ENCODE measurements at places on chromosomes 5 and 9.

- DNase-seq, result no peak
Observed at GRCh38 chr9:69078581-69078980, 43.0 kb downstream of the FXN start.

DNA sequence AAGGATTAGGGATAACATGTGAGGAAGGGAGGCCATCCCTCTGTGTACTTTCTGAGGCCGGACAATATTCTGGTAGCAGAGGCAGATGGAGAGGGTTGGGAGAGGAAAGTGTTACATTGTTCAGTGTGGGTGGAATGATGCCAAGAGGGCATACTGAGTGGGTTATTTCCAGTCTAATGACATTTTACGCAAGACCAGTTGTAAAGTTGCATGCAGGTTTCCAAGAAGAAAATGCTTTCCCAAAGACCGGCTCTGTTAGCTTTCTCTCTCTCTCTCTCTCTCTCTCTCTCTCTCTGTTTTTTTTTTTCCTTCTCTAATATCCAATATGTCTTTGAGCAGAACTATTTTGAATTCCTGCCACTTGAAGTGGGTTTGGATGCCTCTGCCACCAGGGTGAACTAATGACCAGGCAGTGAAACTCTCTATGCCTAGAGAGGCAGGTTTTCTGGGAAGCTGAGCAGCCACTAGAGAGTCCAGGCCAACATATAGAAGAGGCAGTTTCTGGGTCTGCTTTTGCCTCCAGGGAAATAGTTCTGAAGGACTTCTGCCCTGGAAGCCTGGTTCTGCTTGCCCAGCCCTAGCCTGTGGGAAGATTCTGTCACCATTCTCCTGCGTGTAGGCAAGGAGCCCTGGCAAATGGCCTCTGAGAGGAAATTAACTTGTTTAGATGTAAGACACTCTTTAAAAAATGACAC, 24.4 kb upstream of the ZNF366 start:
- DNase-seq, result no peak

DNA sequence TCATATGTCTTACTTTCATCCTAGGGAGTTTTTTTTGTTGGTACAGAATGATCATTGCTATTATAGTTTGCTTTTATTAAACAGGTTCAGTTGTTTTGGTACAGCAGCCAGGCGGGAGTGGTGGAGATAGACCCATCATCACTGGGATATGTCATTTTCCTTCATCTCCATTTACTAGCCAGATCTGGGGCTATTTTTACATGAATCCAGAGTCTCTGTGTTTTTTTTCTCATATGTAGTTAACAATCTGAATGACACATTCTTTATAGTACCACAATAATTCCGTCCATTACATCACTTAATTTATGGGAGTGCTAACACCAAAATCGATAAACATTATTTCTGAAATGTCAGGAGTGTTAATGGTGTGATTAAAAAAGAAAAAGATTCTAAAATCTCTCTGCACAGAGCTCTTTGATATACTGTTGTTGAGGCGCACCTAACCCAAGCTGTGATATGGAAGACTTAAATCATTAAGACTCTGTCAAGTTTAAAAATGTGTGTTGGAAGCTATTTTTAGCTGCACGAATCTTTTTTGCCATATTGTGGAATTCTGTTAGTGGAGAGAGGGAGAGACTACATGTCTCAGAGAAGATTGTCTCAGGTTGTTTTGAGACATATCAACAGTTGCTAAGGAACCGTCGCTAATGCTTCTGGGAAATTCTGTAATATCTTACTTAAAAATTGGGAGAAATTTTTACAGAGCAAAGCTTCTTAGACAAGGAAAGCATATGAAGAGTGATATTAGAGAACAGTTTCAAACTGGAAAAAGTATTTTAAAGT, 59.6 kb downstream of the RPS23 start:
- no peak for DNase-seq

DNA sequence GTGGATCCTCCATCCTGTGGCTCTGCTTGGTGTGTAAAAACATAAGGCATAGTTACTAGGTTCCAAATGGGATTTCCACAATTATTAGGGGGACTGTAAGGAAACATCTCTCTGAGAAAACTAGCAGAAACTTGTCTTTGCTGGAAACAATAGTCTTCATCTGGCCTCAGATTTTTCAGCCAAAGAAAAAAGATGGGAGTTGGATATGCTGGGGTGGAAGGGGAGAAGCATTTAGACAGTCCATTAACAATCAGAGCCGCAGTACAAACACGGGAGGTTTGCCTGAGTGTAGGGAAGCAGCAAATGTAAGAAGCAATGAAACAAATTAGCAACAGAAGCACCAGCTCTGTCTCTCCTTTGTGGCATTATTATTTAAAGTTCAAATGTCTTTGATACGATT, 402.7 kb upstream of the ZNF608 start:
- DNase-seq, result no peak

All from mesothelial cell of epicardium (in vitro differentiated cells).